GM19239 (cell line): ENCODE measurements at places on chromosomes 11 and 22.
A peak's percentile ranks its signal among the peaks of the same experiment; 100 is the strongest.

GRCh38 chr11:115330684-115331482, 173.3 kb downstream of the CADM1 start:
- no peak for DNase-seq

GRCh38 chr11:2535673-2536439, 91.0 kb downstream of the KCNQ1 start:
- no peak for DNase-seq

GRCh38 chr11:104402812-104403521, 239.0 kb upstream of the PDGFD start:
- no peak for DNase-seq

- DNase-seq, result no peak
Observed at GRCh38 chr11:133551064-133551463, 18.8 kb upstream of the OPCML start.

DNA sequence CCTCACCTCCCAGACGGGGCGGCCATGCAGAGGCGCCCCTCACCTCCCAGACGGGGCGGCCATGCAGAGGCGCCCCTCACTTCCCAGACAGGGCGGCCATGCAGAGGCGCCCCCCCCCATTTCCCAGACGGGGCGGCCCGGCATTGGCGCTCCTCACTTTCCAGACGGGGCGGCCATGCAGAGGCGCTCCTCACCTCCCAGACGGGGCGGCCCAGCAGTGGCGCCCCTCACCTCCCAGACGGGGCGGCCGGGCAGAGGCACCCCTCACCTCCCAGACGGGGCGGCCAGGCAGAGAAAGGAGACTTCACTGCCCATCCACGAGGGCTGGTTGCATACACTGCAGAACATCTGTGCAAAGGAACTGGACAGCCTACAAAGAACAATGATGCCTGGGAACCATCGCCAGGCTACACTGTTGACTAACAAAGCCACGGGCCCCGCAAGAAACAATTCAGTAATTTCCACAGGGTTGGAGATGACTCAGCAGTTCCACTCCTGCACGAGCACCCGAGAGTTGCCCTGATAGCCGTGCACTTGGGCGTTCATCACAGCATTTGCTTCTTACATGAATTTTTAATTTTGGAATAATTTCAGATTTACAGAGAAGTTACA, 58.7 kb downstream of the CTTN start:
- DNase-seq, result no peak

- peak; percentile 43 for DNase-seq
Observed at GRCh38 chr11:46560300-46560991, 33.4 kb downstream of the AMBRA1 start.

DNA sequence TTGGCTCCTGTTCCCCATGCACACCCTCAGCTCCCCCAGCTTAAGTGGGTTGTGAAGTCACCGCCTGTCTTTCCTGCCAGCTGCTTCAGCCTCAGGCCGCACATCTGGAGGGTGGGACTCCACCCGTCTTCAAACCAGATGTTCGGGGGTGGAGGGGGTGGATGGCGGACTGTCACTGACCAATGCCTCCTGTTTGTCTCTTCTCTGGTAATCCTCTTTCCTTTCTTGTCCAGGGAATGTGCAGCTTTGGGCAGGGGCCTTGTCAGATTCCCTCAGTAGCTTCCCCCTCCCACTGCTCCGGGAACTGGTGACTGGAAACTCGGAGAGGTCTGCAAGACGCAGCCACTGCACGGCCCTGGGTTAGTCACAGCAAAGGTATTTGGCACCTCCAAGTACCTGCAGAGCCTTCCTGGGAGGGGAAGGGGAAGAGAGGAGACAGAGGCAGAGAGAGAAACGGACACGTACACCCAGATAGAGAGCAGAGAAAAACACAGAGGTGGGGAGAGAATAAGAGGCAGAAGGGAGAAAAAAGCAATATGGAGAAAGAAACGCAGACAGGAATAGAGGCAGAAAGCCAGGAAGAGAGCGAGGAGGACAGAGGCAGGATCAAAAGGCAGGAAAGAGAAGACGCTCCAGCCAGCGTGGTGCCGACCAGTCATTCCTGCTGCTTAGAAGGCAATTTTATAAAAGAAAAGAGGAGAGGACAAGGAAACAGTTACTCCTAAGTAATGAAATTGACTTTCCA, 56.1 kb upstream of the TIMP3 start:
- DNase-seq, result no peak

DNA sequence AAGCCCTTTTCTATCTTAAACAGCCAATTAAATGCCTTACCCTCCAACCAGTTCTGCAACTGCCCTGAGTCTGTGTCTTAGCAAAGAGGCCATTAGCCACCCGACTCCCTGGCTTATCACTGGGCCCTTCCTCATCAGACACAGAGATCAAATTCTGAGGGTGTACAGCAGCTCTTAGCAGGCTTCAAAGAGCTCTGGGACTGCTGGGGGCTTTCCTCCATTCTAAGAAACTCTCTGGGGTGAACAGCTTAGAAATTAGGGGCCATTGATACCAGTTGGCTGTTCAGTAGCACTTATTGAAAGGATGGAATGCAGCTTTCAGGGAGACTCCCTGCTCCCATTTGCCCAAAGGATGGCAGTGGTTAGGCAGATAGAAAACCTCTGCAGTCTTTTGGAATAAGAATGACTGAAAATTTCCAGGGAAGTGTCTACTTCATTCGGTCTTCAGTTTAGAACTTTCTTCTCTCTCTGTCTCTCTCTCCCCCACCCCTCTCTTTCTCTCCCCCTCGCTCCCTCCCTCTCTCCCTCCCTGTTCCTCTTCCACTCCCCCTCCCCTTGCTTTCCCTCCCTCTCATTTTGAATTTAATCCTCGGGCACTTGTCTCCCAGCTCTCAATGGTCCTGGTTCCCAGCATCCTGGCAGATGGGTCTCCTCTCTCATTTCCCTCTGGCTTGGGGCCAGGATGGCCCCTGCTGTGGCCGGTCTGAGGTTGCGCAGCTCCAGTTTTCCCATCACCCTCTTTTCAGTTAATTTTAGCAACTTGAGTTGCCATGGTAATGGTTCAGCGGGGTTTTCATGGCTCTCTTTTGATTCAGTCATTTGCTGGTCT, 76.4 kb downstream of the COMMD9 start:
- DNase-seq, result no peak

- DNase-seq, result no peak
Observed at GRCh38 chr11:125167954-125168835, 3.6 kb downstream of the PKNOX2 start.

GRCh38 chr11:94066901-94067429, 45.8 kb downstream of the HEPHL1 start:
- no peak for DNase-seq

DNA sequence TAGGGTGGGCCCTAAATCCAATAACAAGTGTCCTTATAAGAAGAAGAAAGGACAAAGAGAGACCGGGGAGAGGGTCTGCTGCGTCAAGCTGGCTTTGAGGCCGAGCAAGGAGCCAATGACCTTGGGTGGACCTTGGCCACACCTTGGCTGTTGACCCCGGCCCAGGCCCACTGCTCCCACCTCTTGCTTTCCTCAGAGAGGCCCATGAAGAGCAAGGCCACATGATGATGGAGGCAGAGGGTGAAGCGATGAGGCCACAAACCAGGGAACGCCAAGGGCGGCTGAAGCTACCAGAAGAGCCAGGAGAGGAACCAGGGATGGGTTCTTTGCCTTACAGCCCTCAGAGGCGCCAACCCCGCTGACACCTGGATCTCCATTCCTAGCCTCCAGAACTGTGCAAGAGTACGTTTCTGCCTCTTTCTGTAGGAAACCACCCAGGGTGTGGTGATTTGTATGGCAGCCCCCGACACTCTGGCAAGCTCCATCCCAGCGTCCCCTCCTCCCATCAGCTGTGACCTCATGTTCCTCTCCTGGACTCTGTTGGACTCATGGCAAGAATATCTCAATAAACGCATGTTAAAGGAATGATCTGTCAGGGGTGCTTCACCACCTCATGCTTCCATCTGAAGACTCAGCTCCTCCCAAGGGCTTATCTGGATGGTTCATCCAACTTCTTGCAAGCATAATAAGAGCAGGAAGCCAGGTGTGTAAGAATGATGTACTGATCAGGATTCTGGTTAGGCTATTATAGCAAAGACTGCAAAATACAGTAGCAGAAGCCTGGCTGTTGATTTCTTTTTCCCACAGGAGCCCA, 41.6 kb upstream of the LINC01488 start:
- DNase-seq, result no peak

GRCh38 chr22:49645791-49646550, 181.7 kb downstream of the BRD1 start:
- no peak for DNase-seq

GRCh38 chr22:16965083-16965482, 42.9 kb downstream of the GAB4 start:
- DNase-seq, result no peak

GRCh38 chr11:2071748-2072385, 67.3 kb downstream of the IGF2 start:
- DNase-seq, result no peak

DNA sequence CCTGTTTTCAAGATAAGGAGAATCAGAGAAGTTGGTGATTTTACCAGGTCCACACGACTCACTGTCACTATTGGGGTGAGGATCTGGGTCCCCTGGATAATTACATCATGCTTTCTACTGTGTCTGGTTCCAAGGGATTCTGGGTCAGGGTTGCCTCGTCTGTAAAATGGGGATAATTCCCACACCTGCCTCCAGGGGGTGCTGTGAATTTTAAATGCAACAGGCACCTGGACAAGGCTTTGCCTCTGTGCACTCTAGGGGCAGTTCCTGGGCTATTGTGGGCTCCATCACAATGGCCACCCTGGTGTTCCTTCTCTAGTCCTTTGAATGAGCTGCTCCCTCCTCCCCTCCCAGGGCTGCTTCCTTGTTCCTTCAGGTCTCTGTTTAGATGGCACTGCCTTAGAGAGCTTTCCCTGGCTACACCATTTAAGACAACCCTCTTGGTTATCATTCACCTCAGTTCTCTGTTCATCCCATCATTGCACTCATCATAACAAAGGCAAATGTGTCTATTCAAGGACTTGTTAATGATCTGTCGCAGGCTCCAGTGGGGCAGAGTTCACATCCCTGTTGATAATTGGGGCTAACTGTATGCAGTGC, 178.6 kb downstream of the MIAT start:
- peak; percentile 61 for DNase-seq

DNA sequence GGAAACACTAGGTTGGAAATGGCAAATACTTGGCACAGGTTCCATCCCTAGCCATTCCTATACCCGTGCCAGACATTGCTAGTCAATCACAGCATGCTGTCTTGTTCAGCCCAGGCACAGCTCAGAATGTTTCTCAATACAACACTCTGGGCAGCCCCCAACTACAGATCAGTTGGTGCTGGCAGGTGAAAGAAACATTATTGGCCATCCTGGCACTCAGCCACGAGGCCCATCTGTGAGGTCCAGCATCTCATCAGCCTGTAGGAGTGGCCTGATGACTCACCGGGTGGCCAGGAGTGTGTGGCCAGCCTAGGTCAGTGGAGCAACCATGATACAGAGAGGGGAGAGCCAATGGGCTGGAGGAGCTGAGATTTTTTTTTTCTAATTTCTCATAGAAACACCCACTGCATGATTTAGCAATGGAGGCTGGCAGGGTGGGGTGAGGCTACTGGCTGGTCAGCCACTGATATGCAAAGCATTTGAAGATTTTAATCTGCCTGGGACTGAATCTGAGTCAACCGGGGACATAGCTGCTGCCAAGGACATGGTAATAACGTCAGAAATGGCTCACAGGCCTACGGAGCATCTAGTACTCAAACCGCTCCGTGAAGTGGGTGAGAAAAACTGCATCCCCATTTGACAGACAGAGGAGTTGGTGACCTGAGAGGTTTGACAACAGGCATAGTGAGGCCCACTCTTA, 5.4 kb downstream of the MYO18B start:
- DNase-seq, result no peak

DNA sequence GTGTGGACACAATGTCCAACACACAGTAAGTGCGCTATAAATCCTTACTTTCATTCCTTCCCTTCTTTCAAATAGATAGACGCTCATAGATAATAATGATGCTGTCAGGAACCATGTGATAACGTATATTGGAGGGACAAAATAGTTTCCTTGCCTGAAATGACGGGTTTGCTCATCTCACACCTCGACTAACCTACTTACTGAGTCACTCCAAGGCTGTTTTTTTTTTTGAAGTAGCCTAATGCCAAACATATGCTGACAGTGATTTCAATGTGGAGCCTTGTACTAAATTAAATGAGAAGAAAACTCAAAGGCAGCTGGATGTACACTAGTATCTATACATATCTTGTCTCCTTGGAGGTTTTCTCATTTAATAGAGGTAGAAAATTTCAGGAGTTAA, 400.5 kb downstream of the NELL1 start:
- DNase-seq, result no peak

- no peak for DNase-seq
Observed at GRCh38 chr22:46361826-46362202, 26.3 kb downstream of the TRMU start.

DNA sequence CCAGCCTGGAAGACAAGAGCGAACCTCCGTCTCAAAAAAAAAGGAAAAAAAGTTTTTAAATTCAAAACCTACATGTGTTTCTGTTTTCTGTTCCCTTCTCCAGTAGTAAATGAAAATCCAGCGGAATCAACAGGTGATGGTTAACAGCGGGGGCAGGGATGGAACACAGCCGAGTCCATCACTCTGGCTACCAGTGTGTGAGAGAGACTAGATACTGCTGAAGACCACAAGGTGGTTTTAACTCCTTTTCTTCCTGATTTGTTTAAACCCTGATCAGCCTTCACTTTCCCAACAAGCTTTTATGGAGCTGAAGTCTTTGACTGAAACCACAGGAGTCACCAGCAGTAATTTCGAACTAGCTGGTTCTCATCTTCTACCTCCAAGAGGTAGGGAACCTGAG, 3.6 kb upstream of the ARHGAP32 start:
- no peak for DNase-seq

DNA sequence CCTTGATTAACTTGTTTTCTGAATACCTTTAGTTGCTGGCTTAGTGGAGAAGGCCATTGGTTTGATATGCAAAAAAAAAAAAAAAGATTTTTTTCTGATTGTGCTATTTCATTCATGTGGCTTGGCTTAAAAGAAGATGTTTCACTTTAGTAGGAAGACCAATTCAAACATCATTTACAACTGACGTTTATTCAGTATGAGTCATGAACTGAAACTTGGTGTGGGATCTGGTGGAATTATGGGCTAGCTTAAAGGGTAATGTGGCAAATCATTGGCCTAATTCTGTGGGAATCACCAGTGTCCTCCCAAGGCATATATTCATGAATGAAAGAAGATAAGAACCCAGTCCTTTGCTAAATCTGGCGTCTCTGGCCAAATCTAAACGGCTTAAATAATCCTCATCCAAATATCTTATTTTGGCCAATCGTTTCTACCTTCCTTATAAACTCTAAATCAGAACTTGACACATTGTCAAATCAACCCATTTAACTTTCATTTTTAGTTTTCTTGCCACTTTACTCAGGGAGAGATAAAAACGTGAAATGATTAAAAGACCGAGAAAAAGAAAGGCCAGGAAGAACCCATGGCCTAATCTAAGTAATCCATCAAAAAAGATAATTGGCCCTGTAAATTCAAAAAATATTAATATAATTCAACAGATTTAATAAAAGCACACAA, 77.0 kb downstream of the DDIAS start:
- DNase-seq, result no peak

- no peak for DNase-seq
Observed at GRCh38 chr11:26134053-26134452, 197.9 kb upstream of the ANO3 start.
